Spinal cord (tissue), 10 donors: ENCODE measurements at places on chromosomes 1 and 21. TPM values are rescaled to one million over a fixed set of nuclear protein-coding genes. Genes with fewer than 3 reads are reported as not detected.

The NBPF10 gene
- 2.4 TPM for total RNA-seq

The MIS18A gene
- 10.4 TPM for total RNA-seq

DNA sequence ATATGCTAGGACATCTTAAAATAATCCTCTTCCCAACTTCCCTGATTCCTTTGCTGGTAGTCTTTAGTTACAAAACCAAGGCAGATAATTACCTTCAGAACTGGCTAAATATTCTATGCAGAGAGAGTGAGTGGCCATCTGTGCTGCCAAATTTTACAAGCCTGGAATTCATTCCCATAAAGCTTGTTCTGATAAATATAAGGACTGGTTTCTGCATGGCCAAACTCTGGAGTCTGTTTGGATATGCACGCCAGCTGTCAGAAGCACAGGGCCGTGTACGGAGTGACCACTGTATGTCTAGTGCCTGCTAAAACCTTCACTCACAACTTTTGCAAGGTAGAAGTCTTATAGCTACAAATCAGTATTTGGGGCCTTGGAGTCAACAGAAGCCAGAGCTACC, 66.5 kb upstream of the RAVER2 start:
- DNase-seq, result no peak

DNA sequence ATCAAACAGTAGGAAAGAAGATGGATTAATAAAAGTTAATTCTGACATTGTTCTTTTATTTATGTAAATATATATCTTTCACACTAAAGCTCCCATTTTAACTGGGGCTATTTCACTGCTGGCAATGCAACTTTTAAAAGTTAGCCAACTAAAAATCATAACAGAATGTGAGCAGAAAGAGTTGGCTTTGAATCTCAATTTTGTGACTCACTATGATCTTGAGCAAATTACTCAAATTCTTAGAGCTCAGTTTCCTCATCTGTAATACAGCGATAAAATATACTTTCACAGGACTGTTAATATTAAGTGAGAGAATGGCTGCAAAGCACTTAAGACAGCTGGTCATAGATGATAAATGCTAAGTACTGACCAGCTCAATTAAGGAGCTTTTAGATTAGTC, 10.8 kb downstream of the EFCAB14 start:
- no peak for DNase-seq

The CNR2 gene
- total RNA-seq, result 0.10 TPM

The AADACL4 gene
- not detected for total RNA-seq

- DNase-seq, result peak; percentile 92
Measured at GRCh38 chr1:178532392-178532791, 19.5 kb downstream of the TEX35 start.

DNA sequence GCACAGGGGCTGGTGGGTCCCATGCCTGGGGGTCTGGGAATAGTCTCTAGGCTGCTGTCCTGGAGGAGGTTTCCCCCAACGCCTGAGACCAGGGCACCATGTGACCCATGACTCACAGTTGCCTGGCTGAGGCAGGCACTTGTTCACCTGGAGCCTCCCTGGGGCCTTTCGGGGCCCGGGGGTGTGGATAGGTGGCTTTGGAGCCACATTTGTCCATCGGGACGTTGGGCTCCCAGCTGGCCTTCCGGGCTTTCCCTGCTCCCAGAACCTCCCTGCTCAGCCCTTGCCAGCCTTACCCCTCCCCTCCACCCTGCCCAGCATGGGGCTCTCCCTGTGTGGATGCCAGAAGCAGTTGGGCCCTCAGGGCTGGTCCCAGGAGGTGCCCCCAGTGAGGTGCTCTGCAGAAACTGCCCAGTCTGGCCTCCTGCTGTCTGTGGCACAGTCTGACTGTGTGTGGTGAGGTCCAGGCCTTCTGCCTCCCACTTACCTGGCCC, 14.2 kb downstream of the COL6A1 start:
- no peak for DNase-seq

- DNase-seq, result no peak
Measured at GRCh38 chr1:224767031-224767430, 150.9 kb downstream of the CNIH3 start.

DNA sequence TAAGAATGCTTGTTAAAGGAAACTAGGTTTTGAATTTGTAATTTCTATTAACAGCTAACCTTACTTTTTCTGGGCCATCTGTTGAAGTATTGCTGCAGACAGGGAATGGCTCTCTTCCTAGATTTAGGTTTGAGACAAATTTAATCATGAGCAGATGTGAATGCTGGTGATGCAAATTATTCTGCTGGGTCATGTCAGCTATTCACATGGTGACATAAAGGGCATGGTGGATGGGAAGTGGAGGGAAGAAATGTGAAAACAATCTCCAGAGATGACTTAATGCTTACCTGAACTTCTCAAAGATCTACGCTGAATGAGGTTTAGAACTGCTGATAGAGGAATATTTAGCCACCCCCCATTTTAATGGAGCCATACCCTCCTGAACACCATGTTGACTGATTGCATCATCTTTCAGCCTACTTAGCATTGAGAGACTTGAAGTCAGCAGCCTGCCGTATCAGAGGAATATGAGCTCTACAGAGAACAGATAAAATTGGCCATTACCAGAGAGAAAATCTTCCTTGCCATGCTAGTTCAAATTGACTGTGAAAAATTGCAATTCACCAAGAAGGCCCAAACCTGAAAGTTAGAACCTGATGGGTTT, 138.8 kb downstream of the HHAT start:
- DNase-seq, result no peak

DNA sequence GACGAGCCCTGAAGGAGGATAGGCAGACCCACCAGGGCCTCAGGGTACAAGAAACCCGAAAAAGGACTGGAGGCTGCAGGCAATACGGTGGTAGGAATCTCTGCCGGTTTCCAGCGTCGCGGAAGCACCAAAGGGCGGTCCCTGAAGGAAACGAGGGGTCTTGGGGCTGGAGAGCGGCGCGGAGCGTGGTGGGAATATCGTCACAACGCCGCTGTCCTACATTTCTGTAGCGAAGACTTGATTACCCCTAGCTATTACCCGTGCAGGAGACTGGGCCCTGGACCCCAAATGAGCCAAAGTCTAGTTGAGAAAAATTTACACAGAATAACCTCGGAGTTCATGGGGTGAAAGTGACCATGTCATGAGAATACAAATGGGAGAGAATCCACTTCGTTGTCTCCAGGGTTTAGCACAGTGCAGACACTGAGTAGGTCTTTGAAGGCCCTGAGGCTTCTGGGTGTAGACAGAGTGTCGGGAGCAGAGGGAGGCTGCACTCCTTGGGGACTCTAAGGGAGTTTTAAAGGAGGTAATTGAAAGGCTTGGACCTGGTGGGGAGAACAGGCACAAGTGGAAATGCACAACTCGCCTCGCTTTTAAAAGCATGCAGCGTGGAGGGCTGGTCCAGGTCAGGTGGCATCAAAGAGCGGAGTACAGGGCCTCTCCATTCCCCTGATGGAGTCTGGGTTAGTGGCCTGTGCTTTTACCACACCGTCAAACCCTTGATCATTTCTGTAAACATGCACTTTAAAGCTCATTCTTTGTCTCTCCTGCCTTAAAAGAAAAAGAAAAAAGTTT, 1.5 kb downstream of the ATP1A1 start:
- DNase-seq, result no peak

DNA sequence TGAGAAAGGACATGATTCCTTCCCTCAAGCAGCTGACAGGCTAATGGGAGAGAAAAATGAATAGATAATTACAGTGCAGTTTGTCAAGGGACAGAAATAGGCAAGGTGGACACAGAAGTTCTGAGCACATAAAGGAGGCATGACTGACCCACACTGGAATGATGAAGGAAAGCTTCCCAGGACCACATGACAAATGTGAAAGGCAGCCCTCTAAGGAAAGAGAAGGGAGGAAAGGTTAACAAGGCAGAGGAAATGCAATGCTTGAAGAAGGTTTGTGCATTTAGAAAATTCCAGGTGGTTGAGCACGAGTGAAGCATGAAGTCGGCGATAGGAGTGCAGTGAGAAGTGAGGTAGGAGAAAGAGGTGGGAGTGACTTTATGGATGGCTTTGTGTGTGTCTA, 37.4 kb downstream of the LAMC2 start:
- DNase-seq, result no peak

GRCh38 chr21:27423906-27424595, 457.2 kb upstream of the ADAMTS5 start:
- DNase-seq, result no peak

The C1orf94 gene
- 0.40 TPM for total RNA-seq

The FRRS1 gene
- 8.7 TPM for total RNA-seq

GRCh38 chr1:203655671-203656070, 29.0 kb downstream of the ATP2B4 start:
- no peak for DNase-seq
